Activated naive CD4-positive, alpha-beta T cell treated with anti-CD3 and anti-CD28 coated beads for 36 hours (primary cell): ENCODE measurements at places on chromosomes 13 and 19. TPM values are rescaled to one million over a fixed set of nuclear protein-coding genes. Genes with fewer than 3 reads are reported as not detected.

Gene SULT2A1
- total RNA-seq: not detected

Gene ADGRE2
- 0.40 TPM for total RNA-seq

DNA sequence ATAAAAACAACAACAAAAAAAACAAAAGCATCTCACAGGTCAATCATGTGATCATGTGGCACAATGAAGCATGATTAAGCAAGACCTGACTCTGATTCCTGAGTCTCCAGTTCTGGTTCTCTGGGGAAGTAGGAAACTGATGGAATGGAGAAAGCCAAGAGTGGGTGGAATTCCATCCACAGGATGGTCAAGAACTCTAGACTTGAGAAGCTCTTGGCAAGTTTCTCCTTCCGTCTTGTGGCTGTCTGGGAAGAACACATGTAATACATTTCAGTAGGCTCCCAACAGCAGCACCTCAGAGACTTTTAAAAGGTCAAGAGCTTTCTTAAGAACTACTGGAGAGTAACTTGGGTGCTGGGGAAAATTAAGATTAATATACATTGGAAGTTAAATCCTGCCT is 78.6 kb upstream of the TSHZ3 start:
- H3K27me3 ChIP-seq: peaks cover 17% of the 10 kb centered on the region
- no peaks in the 10 kb centered on the region for H3K36me3 ChIP-seq
- no peak for DNase-seq
- no peak overlapping the region for H3K27ac ChIP-seq
- H3K4me1 ChIP-seq: no peaks in the 10 kb centered on the region

DNA sequence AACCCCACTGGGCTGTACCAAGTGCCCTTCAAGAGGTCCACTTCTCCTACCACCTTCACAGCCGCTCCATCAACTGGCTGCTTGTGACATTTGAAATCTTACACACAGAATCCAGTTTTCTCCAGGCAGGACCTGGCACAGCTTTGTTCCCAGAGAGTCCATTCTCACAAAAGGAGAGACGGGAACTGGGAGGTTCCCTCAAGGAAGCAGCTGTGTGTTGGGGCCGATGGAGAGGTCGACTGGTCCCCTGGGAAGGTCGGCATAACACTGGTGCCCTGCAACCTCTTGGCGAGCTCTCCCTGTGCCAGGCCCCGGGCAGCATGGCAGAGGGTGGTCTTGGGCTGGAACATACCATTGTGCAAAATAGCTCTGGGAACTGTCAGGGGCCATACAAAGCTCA is 21.5 kb downstream of the ELL start:
- H3K4me1 ChIP-seq: peaks cover 79% of the 10 kb centered on the region
- no peaks in the 10 kb centered on the region for H3K36me3 ChIP-seq
- no peak for DNase-seq
- no peaks in the 10 kb centered on the region for H3K27me3 ChIP-seq

DNA sequence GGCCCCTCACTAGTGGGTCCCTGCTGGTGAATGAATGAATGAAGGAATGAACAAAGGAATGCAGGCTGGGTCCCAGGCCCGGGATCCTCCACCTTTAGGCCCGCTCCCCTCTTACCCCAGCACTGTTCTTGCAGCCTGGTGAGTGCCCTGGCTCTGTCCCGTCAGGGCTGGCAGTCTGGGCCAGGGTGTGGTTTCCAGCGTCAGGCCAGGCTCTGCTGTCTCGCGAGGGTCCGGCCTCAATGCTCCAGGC is 317 bp downstream of the LYL1 start:
- H3K4me3 ChIP-seq: peak overlapping the region; percentile 61
- peak; percentile 17 for DNase-seq
- H3K4me1 ChIP-seq: peaks cover 46% of the 10 kb centered on the region

DNA sequence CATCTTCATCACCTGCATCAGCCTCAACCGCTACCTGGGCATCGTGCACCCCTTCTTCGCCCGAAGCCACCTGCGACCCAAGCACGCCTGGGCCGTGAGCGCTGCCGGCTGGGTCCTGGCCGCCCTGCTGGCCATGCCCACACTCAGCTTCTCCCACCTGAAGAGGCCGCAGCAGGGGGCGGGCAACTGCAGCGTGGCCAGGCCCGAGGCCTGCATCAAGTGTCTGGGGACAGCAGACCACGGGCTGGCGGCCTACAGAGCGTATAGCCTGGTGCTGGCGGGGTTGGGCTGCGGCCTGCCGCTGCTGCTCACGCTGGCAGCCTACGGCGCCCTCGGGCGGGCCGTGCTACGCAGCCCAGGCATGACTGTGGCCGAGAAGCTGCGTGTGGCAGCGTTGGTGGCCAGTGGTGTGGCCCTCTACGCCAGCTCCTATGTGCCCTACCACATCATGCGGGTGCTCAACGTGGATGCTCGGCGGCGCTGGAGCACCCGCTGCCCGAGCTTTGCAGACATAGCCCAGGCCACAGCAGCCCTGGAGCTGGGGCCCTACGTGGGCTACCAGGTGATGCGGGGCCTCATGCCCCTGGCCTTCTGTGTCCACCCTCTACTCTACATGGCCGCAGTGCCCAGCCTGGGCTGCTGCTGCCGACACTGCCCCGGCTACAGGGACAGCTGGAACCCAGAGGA is 2.6 kb downstream of the P2RY11 start:
- no peaks in the 10 kb centered on the region for H3K27me3 ChIP-seq
- DNase-seq: no peak
- peak overlapping the region; percentile 41 for H3K27ac ChIP-seq
- H3K36me3 ChIP-seq: peaks cover 40% of the 10 kb centered on the region

GRCh38 chr19:3785938-3786824 is at the start of gene MATK:
Gene MATK (minus strand): TSS chr19:3786381. CDS start chr19:3785135, 1,246 bp downstream.
- peaks cover 7% of the 10 kb centered on the region for H3K4me1 ChIP-seq
- no peaks in the 10 kb centered on the region for H3K27me3 ChIP-seq
- DNase-seq: peak; percentile 14
- no peak within 1 kb of the TSS for H3K27ac ChIP-seq
- peak within 1 kb of the TSS; percentile 79 for H3K4me3 ChIP-seq

Gene HCN2
- 0.41 TPM for total RNA-seq

GRCh38 chr13:24511019-24511815 is 1.4 kb downstream of the PARP4 start:
- peaks cover 4% of the 10 kb centered on the region for H3K27me3 ChIP-seq
- peak; percentile 82 for DNase-seq
- H3K4me3 ChIP-seq: peak overlapping the region; percentile 87

Gene TTC9B
- total RNA-seq: not detected

DNA sequence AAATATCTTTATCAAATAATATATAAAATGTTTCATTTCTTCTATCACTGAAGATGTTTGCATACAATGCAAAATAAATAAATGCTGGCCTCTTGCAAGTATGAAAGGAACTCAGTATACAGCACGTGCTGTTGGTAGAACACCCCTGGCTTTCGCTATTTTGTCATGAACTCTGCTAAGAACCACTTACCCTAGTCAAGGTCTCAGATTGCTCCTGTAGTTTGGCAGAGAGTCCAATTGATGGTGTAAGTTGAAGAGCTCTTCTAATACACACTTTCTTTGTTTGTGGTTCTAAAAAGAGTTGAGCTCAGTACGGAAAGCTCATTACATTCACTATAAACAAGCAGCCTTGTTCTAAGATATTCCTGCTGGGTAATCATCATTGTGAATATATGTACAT is 1258.9 kb downstream of the EFNB2 start:
- H3K36me3 ChIP-seq: no peaks in the 10 kb centered on the region
- peaks cover 2% of the 10 kb centered on the region for H3K27me3 ChIP-seq
- no peaks in the 10 kb centered on the region for H3K4me1 ChIP-seq
- DNase-seq: no peak
- H3K27ac ChIP-seq: no peak overlapping the region

DNA sequence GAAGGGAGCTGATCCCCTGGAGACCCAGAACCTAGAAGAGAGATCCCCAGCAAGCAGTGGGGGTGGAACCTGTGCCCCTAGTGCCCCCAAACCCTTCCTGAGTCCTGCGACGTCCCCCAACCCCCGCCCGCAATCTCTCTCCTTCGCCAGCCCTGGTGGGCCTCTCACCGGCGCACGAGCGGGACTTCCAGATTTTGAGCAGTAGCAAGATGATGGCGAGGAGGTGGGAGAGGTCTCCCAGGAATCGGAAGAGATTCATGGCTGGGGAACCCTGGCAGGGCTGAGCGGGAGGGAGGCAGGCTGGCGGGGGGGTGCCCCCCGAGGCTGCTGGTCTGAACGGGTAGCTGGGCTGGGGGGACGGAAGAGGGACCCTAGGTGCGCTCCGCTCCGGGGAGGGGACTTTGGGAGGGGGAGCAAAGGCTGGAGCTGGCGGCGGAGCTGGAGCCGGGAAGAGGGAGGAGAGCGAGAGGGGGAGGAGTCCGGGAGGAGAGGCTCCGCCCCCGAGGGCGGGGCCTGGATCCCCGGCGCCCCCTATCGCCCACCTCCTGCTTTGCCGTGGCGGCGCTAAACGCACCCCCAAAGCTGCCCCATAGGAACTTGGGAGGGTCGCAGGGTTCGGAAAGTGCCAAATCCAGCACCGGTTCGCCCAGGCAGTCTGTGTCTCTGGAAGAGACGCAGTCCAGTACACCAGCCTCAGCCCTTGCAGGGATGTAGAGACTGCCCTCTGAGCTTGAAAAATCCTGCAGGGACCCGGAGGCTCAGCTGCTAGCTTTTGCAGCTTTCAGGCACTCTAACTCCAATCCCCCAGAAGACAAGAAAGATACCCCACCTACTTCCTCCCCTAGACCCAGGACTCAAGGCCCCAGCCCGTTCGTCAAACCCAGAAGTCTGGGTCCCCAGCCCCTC is at the start of gene KDELR1:
TSS of gene KDELR1 (minus strand) at position 452 of the 906 bp plus-strand sequence. CDS start at position 259, 193 bp downstream.
- peaks cover 36% of the 10 kb centered on the region for H3K4me1 ChIP-seq
- H3K27ac ChIP-seq: peak within 1 kb of the TSS; percentile 90
- peak; percentile 73 for DNase-seq
- H3K4me3 ChIP-seq: peak within 1 kb of the TSS; percentile 94

DNA sequence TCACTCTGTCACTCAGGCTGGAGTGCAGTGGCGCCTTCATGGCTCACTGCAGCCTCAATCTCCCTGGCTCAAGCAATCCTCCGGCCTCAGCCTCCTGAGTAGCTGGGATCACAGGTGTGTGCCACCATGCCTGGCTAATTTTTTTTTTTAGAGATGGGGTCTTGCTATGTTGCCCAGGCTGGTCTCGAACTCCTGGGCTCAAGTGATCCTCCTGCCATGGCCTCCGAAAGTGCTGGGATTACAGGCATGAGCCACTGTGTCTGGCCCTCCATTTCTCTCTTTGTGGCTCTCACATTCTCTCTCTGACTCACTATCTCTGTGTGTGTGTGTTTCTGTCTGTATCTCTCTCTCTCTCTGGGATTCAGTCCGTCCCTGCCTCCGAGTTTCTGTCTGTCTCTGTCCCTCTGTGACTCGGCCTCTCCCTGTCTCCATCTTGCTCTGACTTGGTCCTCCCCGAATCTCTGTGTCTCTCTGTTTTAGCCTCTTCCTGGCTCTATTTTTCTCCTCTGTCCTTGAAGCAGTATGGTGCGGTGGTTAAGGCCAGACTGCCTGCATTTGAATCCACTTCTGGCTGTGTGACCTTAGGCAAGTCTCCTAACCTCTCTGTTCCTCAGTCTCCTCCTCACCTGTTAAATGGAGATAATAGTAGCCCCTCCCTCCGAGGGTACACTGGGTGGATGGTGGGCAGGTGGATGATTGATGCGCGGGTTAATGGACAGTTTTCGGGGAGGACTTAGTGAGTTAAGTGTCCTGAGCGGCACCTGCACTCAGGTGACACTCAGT is 11.0 kb downstream of the MEIS3 start:
- DNase-seq: no peak
- H3K36me3 ChIP-seq: no peaks in the 10 kb centered on the region
- no peak overlapping the region for H3K4me3 ChIP-seq
- no peaks in the 10 kb centered on the region for H3K4me1 ChIP-seq
- peaks cover 43% of the 10 kb centered on the region for H3K27me3 ChIP-seq

DNA sequence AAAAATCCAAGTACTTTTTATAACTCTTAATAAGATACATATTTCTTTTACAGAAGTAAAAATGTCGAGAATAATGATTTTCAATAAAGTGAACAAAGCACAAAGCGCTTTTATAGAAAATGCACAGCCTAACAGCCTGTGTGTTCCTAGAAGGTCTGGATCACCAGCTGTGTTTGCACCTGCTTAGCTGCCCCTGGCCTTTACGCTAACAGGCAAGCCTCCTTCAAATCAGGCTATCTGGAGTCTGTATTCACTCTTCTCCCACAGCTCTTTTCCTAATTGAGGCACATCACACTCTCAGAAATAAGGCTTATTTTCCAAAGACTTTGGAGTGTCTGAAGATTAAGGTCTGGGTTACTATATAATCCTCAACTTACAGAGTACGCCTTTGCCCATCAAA is 183.1 kb downstream of the LHFPL6 start:
- no peaks in the 10 kb centered on the region for H3K4me1 ChIP-seq
- no peak overlapping the region for H3K4me3 ChIP-seq
- no peak overlapping the region for H3K27ac ChIP-seq
- DNase-seq: no peak

Gene EID2
- 9.1 TPM for total RNA-seq

- peaks cover 30% of the 10 kb centered on the region for H3K4me1 ChIP-seq
- no peaks in the 10 kb centered on the region for H3K27me3 ChIP-seq
- no peak overlapping the region for H3K27ac ChIP-seq
- peak; percentile 48 for DNase-seq
- H3K36me3 ChIP-seq: no peaks in the 10 kb centered on the region
Measured at GRCh38 chr19:54387991-54388801, 23.5 kb upstream of the LAIR1 start.

DNA sequence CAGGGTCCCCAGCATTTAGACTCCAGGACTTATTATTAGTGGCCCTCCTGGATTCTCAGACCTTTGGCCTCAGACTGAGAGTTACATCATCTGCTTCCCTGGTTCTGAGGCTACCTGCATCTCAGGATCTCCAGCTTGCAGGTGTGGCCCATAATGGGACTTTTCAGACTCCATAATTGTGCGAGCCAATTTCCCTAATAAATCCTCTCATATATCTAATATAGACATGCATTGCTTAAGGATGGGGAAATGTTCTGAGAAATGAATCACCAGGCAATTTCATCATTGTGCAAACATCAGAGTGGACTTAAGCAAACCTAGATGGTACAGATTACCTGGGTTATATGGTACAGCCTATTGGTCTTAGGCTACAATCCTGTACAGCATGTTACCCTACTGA is 116.5 kb upstream of the FBXL3 start:
- H3K27me3 ChIP-seq: no peaks in the 10 kb centered on the region
- peaks cover 43% of the 10 kb centered on the region for H3K36me3 ChIP-seq
- H3K4me1 ChIP-seq: no peaks in the 10 kb centered on the region
- no peak overlapping the region for H3K27ac ChIP-seq

- H3K36me3 ChIP-seq: peaks cover 6% of the 10 kb centered on the region
- DNase-seq: no peak
- H3K4me1 ChIP-seq: peaks cover 27% of the 10 kb centered on the region
- H3K4me3 ChIP-seq: no peak overlapping the region
- H3K27me3 ChIP-seq: no peaks in the 10 kb centered on the region
Measured at GRCh38 chr13:20431080-20431479, 94.6 kb downstream of the CRYL1 start.

Gene SYNGR4
- total RNA-seq: 0.52 TPM

DNA sequence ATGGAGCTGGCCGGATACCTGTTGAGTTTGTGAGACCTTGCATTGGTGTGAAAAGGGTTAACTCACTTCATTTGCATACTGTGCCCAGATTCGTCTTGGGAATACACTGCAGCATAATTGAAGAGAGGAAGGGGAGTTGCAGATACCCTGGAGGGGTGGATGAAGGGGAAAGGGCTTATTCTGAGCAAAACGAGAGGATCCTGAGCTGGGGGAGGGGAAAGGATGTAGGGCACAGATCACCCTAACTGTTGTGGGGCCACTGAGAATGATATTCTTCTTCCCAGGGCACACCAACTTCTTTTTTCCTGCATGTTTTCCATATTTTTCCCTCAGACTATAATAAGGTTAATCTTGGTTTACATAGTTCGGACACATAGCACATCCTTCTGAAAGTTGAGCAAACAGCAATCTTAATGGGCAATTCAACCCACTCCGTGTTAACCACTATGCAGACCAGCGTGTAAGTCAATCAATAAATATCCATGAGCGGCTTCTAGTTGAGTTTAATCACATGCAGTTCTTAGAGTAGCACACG is 11.7 kb upstream of the PTPRS start:
- H3K4me1 ChIP-seq: no peaks in the 10 kb centered on the region
- no peaks in the 10 kb centered on the region for H3K36me3 ChIP-seq
- no peak overlapping the region for H3K4me3 ChIP-seq
- no peak for DNase-seq

Gene ZNF99
- total RNA-seq: not detected
